ENCODE measurements at places on chromosomes 3 and 15.

DNA sequence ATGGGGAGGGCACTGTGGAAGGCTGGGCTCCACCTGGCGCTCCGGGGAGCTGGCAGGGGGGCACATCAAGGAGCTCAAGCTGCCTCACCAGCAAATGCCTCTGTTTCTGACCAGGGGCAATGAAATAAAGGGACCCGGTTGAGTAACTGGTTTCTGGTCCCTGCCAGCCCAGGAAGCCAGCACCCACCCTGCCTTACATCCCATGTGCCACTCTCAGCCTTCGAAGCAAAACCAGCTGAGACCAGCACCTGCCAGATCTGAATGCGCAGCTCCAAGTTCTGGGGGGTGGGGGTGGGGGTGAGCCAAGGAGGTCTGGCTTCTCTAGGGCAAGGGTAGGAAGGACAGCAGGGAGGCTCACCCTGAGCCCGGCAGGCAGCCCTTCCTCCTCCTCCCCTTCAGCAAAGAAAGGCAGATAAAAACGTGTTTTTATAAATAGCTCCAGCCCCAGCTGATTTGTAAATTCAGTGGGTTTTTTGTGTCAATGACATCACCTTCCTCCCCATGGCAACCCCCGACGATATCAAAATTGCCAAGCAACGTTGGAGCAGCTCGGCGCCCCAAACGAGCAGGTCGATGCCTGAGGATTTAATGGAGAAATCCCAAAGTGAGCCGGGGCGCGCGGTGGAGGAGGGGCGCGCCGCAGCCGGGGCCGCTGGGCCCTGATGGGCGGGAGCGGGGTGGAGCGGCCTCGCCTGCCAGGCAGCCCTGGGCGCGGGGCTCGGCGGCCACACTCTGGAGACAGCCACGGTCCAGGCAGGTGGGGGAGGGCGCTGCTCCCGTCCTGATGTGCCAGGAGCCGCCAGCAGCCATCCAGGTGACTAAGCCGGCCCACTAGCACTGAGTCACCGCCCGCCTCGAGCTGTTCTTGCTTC lies at the start of gene PAK6:
Gene PAK6, plus strand, starts transcription at position 532 of the 872 bp plus-strand sequence. CDS start 25,723 bp downstream, outside the sequence.
- DNase-seq, result peak; percentile 91

DNA sequence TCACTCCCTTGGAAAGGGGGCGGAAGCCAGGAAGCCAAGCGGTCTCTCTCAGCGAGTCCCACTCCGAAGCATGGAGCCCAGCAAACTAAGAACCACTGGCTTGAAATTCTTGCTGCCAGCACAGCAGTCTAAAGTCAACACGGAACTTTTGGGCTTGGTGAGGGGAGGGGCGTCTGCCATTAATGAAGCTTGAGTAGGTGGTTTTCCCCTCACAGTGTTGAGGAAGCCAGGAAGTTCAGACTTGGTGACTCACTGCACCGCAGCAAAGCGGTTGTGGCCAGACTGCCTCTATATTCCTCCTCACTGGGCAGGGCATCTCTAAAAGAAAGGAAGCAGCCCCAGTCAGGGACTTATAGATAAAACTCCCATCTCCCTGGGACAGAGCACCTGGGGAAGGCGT lies 665.4 kb upstream of the CBLB start:
- peak; percentile 71 for DNase-seq

GRCh38 chr3:17799312-17799711 lies 56.9 kb upstream of the TBC1D5 start:
- no peak for DNase-seq

- peak; percentile 46 for DNase-seq
These were observed 483.2 kb downstream of the RBMS3 start for GRCh38 chr3:29764041-29764440.

DNA sequence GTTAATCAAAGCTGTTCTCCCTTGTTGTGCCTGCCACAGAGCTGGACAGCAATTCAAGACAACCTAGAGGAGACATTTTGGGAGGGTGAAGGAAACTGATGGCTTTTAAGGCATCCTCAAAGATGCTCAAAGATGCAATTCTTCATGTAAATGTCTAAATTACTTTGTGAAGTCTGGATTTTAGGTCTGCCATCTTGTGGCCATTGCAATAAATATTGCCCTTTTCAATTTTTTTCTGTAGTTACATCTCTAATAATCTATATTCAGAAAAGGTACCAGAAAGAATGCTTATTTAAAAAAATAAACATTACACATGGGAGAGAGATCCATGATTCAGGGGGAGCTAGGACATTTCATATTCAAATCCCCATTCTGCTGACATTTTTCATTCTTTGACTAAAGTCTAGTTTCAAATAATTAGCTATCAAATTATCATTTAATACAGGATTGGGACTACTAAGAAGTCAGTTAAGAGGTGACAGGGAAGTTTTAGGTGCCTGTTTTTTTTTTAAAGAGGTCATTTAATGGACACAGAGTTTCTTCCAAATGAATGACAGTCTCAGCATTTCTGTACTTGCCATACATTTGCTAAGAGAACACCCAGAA lies 259.8 kb upstream of the WNT5A start:
- peak; percentile 22 for DNase-seq

All from bronchial epithelial cell (primary cell).